Bronchial epithelial cell (primary cell): ENCODE measurements at places on chromosomes 4 and X. TPM values are rescaled to one million over a fixed set of nuclear protein-coding genes. Genes with fewer than 3 reads are reported as not detected.

Gene MAGEA11
- total RNA-seq: not detected in 2 replicates

Gene NPFFR2
- total RNA-seq: 0.26 TPM in 1 of 2 replicates, not detected in the other

Gene PTTG2
- total RNA-seq: not detected in 2 replicates

Gene KDM5C
- 64.5 and 151 TPM in 2 replicates for total RNA-seq

DNA sequence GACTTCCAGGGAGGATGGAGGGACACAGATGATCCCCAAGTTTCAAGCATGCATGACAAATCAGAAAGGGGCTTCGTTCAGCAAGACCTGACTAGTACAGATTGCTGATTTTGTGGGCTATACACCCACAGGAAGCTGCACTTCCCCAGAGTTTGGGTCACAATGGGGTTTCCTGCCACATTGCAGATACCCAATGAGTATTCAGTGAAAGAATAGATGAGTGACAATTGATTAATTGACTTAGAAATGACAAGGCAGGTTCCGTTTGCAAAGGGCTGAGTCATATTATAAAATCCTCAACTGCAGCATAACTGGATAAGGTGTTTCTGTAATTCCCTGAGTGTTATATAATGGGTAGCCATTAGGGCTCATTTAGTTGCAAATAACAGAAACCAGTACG lies 146.6 kb upstream of the TBL1X start:
- no peak for DNase-seq

- no peak for DNase-seq
These were observed 24.3 kb downstream of the HMX1 start for GRCh38 chr4:8847331-8847730.

DNA sequence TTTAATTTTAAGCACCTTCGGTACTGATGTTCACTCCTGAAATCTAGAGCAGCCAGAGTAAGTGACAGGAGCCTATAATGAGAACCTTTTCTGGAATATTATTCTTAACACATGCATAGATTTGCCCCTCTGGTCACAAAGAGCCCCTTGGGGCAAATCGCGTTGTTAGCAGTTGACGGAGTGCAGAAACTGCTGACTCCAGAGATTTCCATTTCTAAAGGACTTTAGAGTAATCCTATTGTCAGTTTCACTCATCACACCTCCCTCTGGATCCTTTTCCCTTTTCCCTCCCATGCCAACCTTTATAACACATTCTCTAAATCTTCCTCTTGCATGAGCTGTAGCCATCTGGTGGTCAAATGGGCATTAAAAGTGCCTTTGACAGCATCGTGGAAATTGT lies 264.9 kb upstream of the PRPS2 start:
- DNase-seq: no peak

- DNase-seq: peak; percentile 0
These were observed 101.1 kb upstream of the CYLC1 start for GRCh38 chrX:83759872-83760271.

DNA sequence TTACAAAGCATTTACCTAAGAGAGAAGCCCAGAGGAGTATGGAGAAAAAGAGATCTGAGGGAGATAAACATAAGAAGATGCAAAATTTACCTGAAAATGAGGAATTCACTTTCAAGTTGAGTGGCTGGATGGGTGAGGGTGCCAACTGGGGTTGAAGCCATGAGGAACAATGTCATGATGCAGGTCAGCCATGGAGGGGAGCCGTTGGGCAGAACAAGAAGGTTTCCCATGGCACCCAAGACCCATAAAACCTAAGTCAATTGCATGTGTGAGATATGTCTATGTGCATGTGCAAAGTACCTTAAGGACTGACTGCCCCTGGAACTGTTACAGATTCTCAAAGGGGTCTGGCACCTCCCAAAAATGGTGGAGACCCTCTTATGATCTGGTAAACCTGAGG lies 46.6 kb upstream of the PRRG1 start:
- peak; percentile 20 for DNase-seq

GRCh38 chr4:13670456-13671160 lies 43.1 kb upstream of the BOD1L1 start:
- no peak for DNase-seq

DNA sequence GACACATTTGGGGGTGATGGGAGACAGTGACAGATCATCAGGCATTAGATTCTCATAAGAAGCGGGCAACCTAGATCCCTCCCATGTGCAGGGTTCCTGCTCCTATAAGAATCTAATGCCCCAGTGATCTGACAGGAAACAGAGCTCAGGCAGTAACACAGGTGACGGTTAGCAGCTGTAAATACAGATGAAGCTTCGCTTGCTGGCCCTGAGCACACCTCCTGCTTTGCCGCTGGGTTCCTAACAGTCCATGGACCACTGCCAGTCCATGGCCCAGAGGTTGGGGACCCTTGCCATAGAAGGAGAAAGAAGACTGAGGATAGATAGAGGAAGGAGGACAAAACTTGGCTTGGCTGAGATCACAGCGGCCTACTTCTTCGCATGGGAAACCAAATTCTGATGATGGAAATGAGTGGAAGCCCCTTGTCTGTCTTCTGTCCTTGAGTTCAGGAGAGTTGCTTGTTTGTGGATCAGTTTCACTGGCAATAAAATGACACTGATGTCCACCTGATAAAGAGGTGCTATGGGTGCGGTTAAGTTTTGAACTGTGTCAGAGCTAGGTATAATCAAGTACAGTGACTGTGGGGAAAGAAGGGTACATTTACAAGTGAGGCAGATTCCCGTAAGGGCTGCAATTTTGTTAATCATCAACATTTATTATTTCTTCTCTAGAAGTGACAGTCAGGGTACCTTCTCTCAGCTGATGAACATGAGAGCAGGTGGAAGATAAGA lies 1.7 kb upstream of the TIFA start:
- DNase-seq: no peak

- DNase-seq: peak; percentile 51
These were observed 113.0 kb downstream of the UCHL1 start for GRCh38 chr4:41369680-41370079.
